Uterus (tissue), 4 donors: ENCODE measurements at places on chromosomes 2 and 18. TPM values are rescaled to one million over a fixed set of nuclear protein-coding genes. Genes with fewer than 3 reads are reported as not detected.

Gene LRP2
- not detected for total RNA-seq

- H3K4me3 ChIP-seq, result no peak overlapping the region
- H3K36me3 ChIP-seq, result no peaks in the 10 kb centered on the region
- H3K27me3 ChIP-seq, result no peaks in the 10 kb centered on the region
- DNase-seq, result no peak
- peak overlapping the region; percentile 91 for H3K27ac ChIP-seq
These were observed 59.1 kb upstream of the PELI1 start for GRCh38 chr2:64203131-64203857.

DNA sequence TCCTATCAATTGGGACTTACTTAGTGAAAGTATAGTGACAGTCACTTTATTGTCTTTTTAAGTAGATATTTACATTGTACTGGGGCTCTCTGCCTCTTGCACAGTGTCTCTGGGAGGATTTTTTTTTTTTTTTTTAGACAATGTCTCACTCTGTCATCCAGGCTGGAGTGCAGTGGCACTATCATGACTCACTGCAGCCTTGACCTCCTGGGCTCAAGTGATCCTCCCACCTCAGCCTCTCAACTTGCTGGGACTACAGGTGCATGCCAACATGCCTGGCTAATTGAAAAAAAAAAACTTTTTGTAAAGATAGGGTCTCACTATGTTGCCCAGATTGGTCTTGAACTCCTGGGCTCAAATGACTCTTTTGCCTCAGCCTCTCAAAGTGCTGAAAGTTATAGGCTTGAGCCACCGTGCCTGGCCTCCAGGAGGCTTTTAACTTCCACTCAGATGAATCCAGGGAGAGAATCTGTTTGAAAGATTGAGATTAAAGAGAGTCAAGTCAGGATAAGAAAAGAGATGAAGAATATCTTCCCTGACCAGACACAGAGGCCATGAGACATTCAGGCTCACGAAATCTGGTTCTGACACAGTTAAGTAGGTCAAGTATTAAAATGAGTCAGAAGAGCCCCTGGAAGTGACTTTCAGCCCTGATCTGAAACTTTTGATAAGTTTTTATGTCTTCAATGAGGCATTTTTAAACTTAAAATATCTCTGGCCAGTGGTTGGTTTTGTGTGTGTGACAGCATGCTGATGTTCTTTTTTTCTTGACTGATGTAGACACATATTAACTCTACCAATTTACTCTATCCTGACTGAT lies 18.3 kb downstream of the ARHGEF33 start:
- H3K36me3 ChIP-seq, result no peaks in the 10 kb centered on the region
- no peak for DNase-seq

DNA sequence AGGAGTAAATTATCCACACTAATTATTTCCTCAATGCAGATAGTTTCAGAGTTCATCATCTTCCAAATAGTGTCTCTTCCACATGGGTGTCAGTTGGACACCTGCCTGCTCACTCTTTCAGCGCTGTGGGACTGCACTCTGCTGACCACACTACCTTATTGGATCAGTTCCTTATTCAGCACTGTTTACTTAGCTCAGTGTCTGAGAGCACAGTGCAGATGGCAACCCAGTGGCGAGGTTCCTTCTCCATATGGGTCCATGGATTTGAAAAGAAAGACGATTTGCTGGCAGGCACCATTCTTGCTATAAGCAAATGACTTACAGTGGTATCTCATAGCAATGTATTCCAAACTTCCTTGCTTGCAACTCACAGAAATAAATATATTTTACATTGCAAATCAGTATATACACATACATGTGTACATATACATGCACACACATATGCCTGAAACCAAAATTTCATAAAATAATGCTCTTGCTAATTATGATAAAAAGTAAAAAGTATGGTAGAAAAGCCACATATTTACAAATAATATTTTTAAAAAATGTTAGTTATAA lies 354.8 kb downstream of the INSIG2 start:
- no peak overlapping the region for H3K4me3 ChIP-seq
- H3K4me1 ChIP-seq, result no peaks in the 10 kb centered on the region
- H3K27me3 ChIP-seq, result no peaks in the 10 kb centered on the region
- H3K27ac ChIP-seq, result no peak overlapping the region
- no peak for DNase-seq

- H3K4me3 ChIP-seq, result no peak overlapping the region
- DNase-seq, result no peak
- no peaks in the 10 kb centered on the region for H3K4me1 ChIP-seq
- H3K27ac ChIP-seq, result no peak overlapping the region
- no peaks in the 10 kb centered on the region for H3K27me3 ChIP-seq
- H3K36me3 ChIP-seq, result no peaks in the 10 kb centered on the region
These were observed 261.4 kb downstream of the CYP26B1 start for GRCh38 chr2:71886241-71886640.
